Naive thymus-derived CD8-positive, alpha-beta T cell (primary cell): ENCODE measurements at places on chromosomes 13 and 19. TPM values are rescaled to one million over a fixed set of nuclear protein-coding genes. Genes with fewer than 3 reads are reported as not detected.

- no peak for DNase-seq
Measured at GRCh38 chr13:98599502-98600328, 22.8 kb upstream of the STK24 start.

DNA sequence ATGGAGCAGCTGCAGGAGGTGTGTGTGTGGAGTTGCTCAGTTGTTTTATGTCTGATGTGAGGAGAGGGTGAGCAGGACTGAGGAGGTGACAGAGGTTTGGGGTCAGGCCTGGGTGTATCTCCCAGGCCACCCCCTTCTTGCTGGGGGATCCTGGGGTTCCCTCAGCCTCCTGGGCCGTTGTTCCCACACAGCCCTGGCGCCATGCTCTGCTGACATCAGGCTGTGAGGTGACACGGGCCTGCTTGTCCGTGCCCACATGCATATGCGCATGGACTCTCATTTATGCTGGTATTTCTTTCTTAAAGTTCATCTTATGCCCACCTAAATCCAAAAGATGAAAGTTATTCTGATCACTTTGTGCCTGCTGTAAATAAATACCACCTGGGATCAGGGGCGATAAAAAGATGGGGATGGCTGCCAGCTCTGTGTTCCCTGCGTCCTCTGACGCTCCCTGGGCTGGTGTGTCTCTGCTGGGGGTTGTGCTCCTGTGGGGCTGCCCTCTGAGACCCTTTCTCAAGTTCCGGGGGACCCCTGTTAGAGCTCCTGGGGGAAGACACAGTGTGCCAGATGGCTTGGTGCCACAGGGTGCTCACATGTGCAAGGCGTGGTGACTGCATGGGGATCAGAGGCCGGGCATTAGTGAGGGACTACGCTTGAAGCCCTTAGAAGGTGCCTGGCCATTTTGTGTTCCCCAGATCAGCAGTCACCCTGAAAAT lies 12.6 kb downstream of the NAXD start:
- no peak for DNase-seq

- DNase-seq, result no peak
Measured at GRCh38 chr19:30924670-30925069, 424.6 kb downstream of the TSHZ3 start.

- no peak for DNase-seq
Measured at GRCh38 chr19:37551129-37551993, 43.2 kb downstream of the ZNF571 start.

DNA sequence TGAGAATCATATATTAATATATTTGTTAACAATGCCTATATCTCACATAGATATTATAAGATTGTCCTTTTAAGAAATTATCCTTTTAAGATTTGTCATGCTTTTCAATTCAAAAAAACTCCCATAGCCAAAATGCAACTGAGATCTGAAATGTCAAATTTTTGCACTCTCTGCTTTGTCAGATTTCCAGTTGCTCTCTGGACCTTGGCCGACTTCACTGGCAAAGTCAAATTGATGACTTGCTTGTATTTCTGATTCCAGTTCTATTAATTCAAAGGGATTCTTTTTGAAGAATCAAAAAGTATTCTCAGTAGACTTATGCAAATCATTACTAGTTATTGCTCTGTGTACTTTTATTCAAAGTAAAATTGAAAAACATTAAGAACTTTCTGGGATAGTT lies 101.2 kb upstream of the SCEL start:
- no peak for DNase-seq

- no peak for DNase-seq
Measured at GRCh38 chr13:63605403-63605802, 2189.8 kb upstream of the PCDH20 start.

- DNase-seq, result peak; percentile 69
Measured at GRCh38 chr13:114132419-114133121, at the start of gene RASA3. Gene RASA3, minus strand, starts transcription at chr13:114132623. Its CDS starts 134 bp downstream, at chr13:114132489.

DNA sequence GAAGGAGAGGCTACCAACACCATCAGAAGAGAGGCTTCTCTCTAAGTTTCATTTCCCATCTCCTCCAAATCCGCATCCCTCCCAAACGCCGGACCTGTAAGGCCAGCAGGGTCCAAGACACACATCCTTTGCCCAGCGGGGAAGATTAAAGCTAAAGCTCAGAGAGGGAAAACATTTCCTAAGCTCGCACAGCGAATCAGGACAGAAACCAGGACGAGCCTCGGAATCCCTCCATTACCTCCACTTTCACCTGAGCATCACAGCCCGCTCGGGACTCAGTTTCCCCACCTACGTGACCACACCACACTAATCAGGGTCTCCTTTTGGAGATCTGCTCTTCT lies 711 bp upstream of the FOSB start:
- no peak for DNase-seq

DNA sequence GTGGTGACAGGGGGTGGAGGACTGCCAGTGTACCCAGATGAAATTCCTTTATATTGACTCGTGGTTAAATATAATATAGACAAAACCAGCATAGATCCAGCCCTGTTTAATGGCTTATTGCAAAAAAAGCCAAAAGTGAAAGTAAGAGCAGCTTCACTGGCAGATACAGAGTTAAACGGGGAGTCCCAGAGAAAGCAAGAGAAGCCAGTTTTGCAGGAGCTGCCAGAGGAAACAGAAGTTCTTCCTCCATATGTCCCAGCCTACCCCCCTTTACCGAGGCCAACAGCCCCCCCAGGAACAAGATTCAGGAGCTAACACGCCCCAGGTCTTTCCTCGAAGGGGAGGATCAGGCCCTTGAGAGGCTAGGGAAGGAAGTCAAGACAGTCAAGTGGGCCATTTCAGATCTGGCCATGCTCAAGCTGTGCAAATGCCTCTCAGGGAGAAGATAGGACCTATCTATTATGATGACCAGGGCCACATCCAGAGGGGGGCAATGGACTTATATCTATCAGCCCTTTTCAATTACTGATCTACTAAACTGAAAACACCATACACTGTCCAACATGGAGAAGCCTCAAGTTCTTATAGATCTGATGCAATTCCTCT lies 47.2 kb upstream of the ZNF737 start:
- DNase-seq, result no peak

DNA sequence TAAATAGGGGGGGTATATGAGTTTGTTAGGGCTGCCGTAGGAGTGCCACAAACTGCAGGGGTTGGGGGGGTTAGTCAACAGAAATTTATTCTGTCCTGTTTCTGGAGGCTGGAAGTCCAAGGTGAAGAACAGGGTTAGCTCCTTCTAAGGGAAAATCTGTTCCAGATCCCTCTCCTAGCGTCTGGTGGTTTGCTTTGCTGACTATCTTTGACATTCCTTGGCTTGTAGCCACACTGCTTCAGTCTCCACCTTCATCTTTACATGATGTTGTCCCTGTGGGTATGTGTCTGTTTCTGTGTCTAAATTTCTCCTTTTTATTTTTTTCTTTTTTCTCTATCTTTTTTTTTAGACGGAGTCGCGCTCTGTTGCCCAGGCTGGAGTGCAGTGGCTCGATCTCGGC lies 8.1 kb upstream of the ICAM1 start:
- no peak for DNase-seq

DNA sequence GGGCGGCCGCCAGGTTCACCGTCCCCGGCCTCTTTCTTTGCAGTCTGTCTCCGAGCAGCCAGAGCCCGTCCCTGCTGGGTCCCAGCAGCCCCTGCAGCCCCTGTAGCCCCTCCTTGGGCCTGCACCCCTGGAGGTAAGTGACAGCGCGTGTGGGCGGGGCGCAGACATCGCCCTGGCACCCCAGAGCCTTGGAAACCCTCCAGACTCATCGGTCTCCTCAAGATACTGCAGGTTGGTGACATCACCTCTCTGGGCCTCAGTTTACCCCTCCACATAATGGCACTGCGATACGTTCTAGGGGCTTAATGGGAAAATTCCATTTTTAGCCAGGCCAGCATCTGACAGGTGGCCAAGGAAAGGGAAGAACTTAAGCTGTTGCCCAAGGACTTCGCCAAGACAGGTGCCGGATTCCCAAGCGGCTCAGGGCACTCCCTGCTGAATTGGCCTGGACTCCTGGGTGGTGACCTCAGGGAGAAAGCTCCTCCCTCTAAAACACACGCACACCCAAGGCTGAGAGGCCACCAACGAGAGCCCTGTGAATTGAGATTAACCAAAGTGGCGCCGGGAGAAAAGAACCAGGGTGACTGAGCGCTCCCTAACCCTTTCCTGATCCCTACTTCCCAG lies 13.1 kb downstream of the MAST3 start:
- no peak for DNase-seq

GRCh38 chr19:48498595-48499311 lies 12.9 kb downstream of the LMTK3 start:
- no peak for DNase-seq

DNA sequence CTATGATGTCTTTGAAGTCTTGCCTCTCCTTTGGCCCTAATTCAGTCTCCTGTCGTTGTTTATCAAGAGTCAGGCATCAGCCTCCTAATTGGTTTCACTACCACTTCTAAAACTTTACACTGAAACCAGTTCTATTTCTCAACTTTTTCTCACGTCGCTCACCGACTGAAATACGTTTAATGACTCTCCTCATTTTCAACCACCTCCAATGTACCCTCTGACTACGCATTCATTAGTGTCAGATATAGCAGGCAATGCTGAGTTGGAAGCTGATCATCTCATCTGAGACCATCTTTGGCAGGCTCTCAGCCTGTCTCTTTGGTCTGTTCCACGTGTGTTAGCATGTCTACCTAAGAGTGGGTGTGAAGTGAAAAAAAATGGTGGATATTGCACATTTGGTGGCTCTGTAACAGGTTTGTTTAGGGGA lies 128.1 kb downstream of the KL start:
- no peak for DNase-seq

DNA sequence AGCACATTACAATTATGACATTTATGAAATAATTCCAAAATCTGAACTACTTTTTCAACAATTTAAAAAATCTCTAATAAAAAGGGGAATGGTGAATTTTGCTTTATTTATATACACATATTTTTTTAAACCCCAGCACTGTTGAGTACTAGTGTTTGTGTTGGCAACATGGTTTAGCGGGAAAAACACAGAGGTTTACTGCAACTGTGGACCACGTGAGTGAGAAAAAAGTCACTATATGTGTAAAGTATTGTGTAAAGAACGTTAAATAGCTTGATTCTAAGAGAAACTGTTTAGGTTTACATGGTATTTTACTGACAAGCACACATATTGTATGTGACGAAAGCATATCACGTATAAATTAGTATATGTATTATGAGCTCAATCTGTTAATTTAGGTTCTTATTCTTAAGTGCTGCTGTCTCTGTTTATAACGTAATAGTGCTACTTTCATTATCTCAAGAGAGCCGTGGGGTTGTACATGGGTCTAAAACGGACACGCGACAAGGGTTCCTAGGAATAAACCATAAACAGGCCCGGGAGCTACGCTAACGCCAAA lies 617 bp downstream of the SKA3 start:
- no peak for DNase-seq

GRCh38 chr13:46721054-46721453 lies 75.9 kb downstream of the ESD start:
- peak; percentile 34 for DNase-seq

- DNase-seq, result no peak
Measured at GRCh38 chr13:30877335-30877734, 28.7 kb upstream of the MEDAG start.

- DNase-seq, result no peak
Measured at GRCh38 chr13:34277936-34278335, 460.0 kb downstream of the RFC3 start.

- DNase-seq, result no peak
Measured at GRCh38 chr13:112867301-112867711, 101.7 kb upstream of the MCF2L start.

DNA sequence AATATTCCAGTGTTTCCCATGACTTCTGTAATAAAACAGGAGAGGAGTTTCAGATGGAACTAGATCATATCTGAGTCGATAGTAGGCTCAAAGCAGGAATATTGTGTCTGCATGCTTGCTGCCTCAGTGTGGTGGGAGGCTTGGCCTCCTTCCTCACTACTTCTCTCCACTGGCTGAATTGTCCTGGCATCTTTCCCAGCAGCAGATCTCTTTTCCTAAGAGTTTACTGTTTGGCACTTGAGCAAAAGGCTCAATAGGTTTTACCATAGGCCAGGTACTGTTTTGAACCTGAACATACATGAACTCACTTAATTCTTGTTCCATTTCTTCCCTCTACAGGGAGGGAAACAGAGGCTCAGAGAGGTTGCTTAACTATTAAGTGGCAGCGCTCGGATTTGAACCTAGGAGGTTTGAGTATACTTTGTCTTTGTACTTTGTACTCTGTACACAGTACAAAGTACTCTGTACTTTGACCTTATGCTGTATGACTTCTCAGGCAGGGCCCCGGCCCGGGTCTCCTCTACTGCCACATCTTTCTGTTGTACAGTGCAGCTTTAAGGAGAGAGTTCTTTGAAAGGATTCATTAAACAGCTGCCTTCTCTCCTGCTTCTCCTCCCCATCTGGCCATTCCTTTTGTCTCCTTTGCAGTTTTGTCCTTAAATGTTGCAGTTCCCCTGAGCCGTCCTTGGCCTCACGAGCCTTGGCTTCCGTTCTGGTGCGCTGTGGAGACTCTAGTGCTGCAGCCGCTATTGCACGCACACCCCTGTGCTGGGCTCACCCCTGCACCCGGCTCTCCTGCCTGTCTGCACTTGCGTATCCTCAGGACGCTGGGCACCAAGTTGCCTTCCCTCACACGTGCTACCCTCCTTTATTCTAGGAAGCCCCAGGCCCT lies 8.1 kb downstream of the B3GLCT start:
- no peak for DNase-seq

Gene ACER1
- total RNA-seq, result 1.1 TPM

Gene ADGRL1
- total RNA-seq, result 28.0 TPM

Gene PSG1
- not detected for total RNA-seq

Gene SGCG
- total RNA-seq, result not detected

Gene ZNF792
- 35.5 TPM for total RNA-seq

Gene LGALS14
- not detected for total RNA-seq

Gene GNG7
- total RNA-seq, result 8.5 TPM

Gene TPTE2
- total RNA-seq, result not detected

Gene UBE2L5
- total RNA-seq, result not detected

Gene LACC1
- 2.6 TPM for total RNA-seq

Gene CALR3
- not detected for total RNA-seq

Gene CAMSAP3
- total RNA-seq, result 0.99 TPM
